Psoas muscle (tissue), 8 donors: ENCODE measurements at places on chromosomes 6 and 20. TPM values are rescaled to one million over a fixed set of nuclear protein-coding genes. Genes with fewer than 3 reads are reported as not detected.
A peak's percentile ranks its signal among the peaks of the same experiment; 100 is the strongest.

DNA sequence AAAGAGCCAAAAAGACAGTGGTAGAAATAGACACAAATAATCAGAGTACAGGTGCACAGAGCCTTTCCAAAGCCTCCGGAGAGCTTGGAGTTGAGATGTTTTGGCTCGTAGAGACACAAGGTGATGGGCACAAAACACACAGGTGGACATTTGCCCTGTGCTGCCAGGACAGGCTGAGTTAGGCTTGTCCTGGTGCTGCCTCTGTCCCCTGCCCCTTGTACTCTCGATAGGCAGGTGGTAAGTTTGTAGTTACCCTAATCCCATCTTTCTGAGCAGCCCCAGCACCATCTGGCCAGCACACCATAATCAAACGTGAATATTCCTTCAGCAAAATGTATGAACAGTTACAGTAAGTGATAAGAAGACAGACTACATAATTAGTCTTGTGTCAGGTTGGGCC lies 95.5 kb downstream of the FOXC1 start:
- DNase-seq, result no peak

GRCh38 chr6:111210194-111210728 lies 123.0 kb downstream of the SLC16A10 start:
- no peak for DNase-seq

GRCh38 chr6:158834675-158835385 lies 15.7 kb upstream of the EZR start:
- DNase-seq, result no peak

GRCh38 chr20:48459722-48460395 lies 367.9 kb downstream of the PREX1 start:
- DNase-seq, result no peak

- DNase-seq, result peak; percentile 81
Observed at GRCh38 chr20:51447097-51447764, 95.3 kb downstream of the NFATC2 start.

DNA sequence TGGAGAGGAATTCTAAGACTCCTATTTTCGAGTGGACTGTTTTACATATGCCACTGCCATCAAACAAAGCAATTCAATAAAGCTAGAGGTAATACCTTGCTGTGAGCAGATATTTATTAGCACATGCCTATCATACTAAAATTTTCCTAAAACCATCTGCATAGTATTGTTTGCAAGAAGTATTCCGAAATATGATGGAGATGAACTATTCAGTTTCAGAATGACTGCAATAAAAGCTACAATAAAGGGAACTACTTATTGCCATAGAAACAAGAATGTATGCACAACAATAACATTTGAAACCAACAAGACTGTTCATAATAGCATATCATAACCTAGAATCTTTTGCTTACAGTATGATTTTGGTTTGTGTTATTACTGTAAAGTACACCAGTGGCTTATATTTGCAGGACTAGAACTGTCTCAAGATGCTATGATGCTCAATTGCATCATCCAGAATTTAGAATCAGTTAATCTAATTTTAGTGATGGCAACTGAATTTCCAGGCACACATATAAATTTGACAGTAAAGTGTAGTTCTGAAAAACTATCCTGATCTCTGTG lies 144.3 kb downstream of the GRIK2 start:
- no peak for DNase-seq

DNA sequence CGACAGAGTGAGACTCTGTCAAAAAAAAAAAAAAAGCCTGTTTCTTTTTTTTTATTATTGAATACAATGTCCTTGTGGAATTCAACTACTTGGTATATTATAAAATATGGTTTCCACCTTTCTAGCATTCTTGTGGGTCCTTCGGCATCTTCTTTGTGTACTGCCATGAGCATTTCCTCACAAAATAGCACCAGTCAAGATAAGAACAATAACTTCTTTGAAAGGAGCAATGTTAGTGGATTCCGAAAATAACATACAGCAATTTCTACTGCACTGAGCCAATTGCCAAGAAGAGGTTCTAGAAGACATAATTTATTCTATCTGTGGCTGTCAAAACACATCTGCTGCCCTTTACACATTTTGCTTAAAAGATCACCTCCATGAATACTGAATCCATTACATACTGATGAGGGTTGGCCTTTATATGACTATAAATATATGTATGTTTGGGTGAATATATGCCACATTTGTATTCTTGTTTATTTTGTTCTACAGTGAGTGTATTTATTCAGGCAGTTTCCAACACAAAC lies 19.1 kb upstream of the SPTLC3 start:
- DNase-seq, result no peak

GRCh38 chr6:42507195-42507594 lies 55.5 kb upstream of the TRERF1 start:
- no peak for DNase-seq

Gene NTSR1
- not detected for total RNA-seq
